ENCODE measurements at places on chromosomes 3 and 15.

DNA sequence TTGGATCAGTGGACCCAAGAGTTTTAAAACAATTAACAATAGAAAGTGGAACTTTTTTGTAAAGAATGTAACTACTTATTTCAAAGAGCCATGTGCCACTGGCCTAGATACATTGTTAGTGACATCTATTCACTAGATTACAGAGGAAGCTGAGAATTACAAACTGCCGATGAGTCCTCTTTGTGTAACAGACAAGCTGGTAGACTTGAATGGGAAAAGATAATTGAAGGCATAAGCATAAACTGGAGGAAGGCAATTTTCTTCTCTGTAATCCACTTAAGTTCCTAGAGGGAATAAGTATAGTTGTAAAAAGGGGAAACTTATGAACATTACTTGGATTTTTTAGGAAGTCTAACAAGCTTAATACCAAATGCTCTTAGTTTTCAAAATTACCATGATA lies 15.1 kb downstream of the THUMPD3 start:
- DNase-seq = no peak

GRCh38 chr3:179881791-179882190 lies 154.9 kb downstream of the PEX5L start:
- DNase-seq = no peak

DNA sequence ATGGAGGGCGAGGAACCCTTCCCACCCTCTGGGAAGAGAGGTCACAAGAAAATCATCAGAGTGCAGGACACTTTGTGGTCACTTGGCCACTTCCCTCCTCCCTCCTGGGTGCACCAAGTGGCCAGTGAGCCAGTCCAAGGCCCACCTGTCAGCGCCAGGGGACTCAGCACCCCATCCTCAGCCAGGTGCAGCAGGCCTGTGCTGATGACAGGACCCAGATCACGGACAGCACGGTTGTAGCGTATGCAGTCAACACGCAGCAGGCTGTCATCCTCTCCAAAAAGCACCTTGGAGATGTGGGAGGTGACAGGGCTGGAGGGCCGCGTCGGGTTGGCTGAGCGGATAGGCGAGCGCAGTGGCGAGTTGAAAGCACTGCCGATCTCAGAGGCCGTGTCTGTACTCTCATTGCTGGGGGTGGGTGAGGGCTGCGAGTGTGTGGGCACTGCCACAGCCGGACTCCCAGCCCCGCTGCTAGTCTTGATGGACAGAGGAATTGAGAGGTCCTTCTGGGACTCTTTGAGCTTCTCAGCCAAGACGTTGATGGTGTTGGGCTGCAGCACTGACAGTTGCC lies 41.5 kb downstream of the SEMA3G start:
- DNase-seq = no peak

GRCh38 chr15:29792426-29793159 lies 29.7 kb downstream of the TJP1 start:
- no peak for DNase-seq

All from RWPE1 (cell line).